ENCODE measurements at places on chromosomes 4 and X.

DNA sequence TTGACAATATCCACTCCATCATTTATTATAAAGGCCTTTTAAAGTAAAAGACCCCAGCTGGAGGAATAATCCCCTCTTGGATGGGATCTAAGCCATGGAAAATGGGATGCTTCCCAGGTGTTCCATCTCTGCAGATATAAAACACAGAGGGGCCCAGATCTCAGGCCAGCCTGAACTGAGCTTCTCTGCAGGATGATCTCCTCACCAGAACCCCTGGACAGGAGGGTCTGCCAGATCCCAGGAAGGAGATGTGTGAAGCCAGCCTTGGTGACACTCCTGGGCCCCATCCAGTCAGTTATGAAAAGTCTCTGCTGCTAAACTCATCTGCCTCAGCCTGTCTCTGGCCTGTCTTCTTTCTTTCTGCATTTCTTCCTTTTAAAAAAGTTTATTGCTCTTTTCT, 56.7 kb downstream of the HTRA3 start:
- DNase-seq, result no peak

- no peak for DNase-seq
These were observed 8.4 kb upstream of the TBL1X start for GRCh38 chrX:9456250-9457074.

- DNase-seq, result no peak
These were observed 41.3 kb upstream of the BCLAF3 start for GRCh38 chrX:20032201-20032600.

- no peak for DNase-seq
These were observed 22.8 kb upstream of the MUC7 start for GRCh38 chr4:70449220-70449619.

GRCh38 chr4:86356425-86357210, 3.2 kb downstream of the MAPK10 start:
- no peak for DNase-seq
